Activated CD8-positive, alpha-beta memory T cell treated with anti-CD3 and anti-CD28 coated beads for 24 hours (primary cell): ENCODE measurements at places on chromosomes 7 and 10.

GRCh38 chr10:14529351-14529750 is 198.6 kb upstream of the FRMD4A start:
- DNase-seq, result no peak

- no peak for DNase-seq
Measured at GRCh38 chr7:131816391-131817007, 260.1 kb upstream of the PODXL start.

GRCh38 chr10:86607674-86608073 is 46.7 kb upstream of the OPN4 start:
- DNase-seq, result no peak

GRCh38 chr10:124678557-124679240 is 65.5 kb downstream of the FAM53B start:
- DNase-seq, result no peak

- DNase-seq, result no peak
Measured at GRCh38 chr7:139647814-139648390, 124.4 kb downstream of the CLEC2L start.

- no peak for DNase-seq
Measured at GRCh38 chr7:141436139-141436538, 115.1 kb upstream of the AGK start.

DNA sequence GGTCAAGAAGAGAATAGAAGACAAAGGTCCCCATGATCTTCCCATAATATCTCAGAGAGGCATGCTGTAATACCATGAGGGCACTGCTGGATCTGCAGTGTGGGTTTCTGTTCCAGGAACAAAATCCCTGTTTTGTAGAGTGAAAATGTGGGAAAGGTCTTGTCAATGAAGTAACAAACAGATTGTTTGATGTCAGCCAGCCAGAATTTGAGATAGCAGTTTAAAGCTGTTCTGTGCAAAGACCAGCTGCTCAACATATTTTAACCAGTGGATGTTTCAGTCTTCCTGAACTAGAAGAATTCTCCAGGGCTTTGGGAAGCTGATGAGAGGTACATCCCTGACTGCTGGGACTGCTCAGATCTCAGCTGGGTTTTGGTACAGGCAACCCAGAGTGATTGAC is 1012.5 kb downstream of the DNAJB9 start:
- DNase-seq, result no peak

GRCh38 chr7:32264702-32265284 is 194.6 kb upstream of the PDE1C start:
- no peak for DNase-seq

DNA sequence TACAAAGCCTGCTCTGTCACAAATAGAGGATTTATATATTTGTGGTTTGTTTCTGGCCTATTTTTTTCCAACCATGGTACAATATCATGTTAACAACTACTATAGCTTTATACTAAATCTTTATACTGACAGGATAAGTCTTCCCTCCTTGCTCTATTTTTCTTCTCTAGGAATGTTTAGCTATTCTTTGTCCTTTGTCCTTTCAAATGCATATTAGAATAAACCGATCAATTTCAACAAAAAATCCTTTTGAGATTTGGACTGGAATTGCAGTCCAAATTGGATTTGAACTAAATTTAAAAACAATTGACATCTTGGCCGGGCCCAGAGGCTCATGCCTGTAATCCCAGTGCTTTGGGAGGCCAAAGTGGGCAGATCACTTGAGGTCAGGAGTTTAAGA is 39.2 kb upstream of the CTTNBP2 start:
- DNase-seq, result no peak

DNA sequence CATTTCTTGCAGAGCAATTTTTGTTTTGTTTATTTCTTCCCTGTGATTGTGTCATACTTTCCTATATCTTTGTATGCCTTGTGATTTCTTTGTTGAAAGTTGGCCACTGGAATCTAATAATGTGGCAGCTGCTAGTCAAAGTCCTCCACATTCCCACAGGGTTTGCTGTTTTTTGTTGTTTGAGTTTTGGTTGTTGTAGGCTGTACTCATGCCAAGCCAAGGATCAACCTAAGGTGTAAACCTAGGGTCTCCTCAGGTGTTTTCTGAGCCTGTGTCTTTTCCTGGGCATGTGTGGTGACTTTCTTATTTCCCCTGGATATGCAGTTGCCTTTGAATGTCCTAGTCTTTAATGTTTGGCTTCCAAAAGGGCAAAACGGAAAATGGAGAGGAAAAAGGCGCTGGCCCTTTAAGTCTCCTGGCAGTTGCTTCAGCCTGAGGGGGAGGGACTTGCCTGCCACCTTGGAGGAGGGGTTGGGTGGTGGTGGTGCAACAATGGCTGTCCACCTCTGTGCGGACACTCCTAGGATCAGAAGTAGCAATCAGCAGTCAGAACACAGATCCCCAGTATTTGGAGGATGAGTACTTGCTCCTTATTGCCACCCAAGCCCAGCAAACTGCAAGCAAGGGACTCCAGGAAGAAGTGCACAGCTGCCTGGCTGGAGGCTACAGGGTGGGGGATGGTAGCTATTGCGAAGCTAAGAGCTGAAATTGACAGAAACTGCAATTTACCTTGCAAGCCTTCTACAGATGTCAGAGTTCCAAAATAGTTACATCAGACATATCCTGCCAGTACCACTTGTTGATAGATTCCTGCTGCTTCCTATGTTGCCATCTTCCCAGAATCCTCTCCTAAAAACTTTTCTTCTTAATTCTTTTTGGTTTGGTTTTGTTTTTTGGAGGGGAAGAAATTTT is 5.6 kb upstream of the ZNF518A start:
- no peak for DNase-seq

DNA sequence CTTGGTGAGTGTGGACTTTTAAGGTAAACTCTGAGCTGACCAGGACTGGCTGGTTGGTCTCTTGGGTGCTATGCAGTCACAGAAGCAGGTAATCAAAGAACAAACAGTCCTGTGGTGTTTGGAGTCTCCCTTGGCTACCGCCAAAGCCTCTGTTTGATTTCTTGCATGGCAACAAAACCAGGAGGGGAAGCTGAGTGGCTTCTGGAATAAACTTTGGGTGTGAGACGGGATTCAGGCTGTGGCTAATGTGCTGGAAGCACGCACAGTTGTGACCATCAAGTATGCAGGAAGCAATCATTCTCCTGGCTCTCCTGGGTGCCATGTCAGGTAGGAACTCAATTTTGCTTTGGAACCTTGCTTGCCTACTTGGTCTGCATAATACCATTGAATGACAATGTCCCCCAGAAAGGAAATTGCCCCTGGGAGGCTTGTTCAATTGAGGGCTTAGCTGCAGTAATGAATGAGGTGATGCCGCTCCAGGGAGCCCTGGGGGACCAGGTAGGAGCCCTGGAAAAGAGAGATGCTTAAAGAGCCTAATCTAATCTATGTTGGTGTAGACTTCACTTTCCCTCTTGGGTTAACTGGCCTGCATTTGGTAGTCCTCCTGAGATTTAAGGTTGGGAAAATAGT is at the start of gene CDHR3:
Gene CDHR3 (plus strand): TSS at position 227 of the 630 bp plus-strand sequence. CDS start 55 bp downstream, at position 282.
- no peak for DNase-seq

- DNase-seq, result no peak
Measured at GRCh38 chr7:104123786-104124185, 84.0 kb downstream of the ORC5 start.

DNA sequence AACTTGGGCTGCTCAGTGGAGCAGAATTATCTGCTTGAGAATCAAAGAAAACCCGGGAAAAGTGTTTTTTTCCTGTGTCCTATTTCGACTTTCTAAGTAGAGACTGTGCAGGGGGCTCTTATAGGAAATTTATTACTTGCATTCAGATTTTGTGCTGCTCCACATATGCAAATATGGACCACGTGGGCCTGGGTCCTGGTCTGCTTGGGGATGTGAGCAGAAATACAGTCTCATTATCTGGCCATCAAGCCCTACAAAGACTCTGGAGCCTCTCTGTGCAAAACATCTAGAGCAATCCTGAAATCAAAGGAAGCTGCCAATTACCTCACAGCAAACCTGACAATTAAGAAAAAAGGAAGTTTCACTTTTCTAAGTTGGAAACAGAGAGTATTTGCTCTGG is 216.9 kb downstream of the LRMDA start:
- DNase-seq, result no peak

GRCh38 chr10:88687853-88688467 is 18.1 kb upstream of the LIPK start:
- DNase-seq, result no peak
